ENCODE measurements at places on chromosomes 7 and 10.

- DNase-seq = no peak
Measured at GRCh38 chr10:101136007-101136707, 5.1 kb downstream of the TLX1 start.

DNA sequence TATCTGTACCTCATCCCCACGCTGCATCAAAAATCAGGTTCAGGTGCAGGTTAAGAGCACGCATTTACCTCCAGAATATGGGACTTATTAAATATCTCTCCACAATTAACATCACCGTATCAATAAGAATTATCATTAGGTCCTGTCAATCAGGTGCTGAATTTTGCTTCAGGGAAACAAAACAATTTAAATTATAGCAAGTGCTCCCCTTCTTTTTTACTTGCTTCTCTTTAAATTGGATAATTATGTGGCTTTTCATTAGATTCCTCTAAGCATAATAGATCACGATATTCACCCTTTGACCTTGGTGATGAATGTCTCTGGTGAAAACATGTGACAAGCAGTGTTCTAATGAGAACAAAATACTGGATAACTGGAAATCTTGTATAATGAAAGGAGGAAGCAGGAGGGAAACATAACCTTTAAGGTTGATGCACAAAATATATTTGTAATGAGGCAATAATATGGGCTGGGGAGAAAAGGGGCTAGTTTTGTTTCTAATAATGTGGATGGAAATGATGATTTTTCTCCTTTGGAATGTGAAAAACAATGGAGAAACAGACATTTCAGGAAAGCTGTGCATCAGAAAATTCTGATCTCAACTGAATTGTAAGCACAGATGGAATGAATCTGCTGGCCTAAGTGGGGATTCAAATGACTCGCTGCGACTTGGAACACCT is 166.9 kb downstream of the SNX10 start:
- no peak for DNase-seq

DNA sequence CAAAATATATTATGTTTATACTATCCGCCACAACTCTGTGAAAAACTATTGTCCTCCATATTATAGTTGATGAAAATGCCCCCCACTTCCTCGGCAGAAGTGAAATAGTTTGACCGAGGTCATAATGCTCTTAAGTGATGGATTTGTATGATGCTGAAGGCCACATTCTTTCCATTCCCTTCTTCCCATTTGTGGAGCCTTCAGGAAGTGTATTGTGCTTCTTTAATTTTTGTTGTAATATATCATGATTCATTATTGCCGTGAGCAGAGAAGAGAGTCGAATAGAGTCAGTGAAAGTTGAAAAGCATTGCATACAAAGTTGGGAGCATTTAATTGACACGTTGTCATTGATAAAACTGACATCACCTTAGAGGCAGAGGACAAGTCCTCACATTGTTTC is 460.3 kb downstream of the SUGCT start:
- no peak for DNase-seq

DNA sequence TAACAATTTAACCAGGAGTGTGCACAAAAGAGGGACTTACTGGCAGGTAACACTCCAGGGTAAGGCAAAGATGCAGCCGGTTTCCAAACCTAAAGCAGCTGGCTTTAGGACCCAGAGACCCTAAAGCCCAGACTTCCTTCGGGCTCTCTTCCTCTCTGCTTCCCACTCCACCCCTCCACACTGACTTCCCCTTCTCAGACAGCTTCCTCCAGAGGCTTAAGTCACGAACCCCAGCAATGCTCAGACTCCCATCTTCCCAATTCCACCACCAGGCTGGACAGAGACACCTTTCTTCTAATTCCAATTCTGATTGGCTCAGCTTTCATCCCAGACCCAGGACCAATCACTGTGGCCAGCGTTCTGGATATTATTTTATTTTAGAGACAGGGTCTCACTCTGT is 24.8 kb downstream of the STYXL1 start:
- no peak for DNase-seq

- DNase-seq = peak; percentile 52
Measured at GRCh38 chr7:149414745-149415390, 46.0 kb downstream of the ZNF777 start.

DNA sequence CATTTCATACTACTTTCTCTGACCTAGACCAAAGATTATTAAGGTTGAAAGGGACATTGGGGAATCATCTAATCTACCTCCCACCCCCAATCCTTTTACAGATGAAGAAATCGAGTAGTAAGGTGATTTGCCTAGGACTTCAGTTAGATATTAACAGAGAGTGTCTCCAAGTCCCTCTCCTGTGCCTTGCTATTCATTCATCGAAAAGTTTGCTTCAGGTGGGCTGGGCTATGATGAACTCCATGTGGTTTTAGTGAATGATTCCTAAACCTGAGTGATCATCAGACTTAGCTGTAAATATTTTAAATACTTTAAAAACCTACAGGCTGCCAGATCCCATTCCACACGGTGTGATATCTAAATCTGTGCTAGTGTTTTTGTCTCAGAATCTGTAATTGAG is 259.4 kb upstream of the SORCS1 start:
- DNase-seq = no peak

- no peak for DNase-seq
Measured at GRCh38 chr10:116444527-116445142, 17.0 kb downstream of the PNLIPRP3 start.

DNA sequence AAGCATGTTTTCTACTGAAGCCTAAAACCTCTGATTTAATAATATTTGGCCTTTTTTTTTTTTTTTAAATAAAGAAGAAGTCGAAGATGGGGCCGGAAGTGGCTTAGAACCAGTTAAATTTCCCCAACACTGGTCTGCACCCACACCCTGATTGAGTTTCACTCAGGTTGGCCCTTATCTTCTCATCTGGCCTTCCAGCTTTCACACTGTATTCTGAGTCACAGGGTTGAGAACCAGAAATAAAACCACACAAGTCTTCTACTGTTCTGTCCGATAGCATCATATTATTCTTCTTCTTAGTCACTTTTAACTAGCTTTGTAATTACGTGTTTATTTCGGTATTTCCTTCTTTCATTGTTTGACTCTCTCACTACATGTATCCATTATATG is 9.9 kb downstream of the ZNF365 start:
- peak; percentile 48 for DNase-seq

- no peak for DNase-seq
Measured at GRCh38 chr7:152590481-152590880, 85.5 kb downstream of the XRCC2 start.

DNA sequence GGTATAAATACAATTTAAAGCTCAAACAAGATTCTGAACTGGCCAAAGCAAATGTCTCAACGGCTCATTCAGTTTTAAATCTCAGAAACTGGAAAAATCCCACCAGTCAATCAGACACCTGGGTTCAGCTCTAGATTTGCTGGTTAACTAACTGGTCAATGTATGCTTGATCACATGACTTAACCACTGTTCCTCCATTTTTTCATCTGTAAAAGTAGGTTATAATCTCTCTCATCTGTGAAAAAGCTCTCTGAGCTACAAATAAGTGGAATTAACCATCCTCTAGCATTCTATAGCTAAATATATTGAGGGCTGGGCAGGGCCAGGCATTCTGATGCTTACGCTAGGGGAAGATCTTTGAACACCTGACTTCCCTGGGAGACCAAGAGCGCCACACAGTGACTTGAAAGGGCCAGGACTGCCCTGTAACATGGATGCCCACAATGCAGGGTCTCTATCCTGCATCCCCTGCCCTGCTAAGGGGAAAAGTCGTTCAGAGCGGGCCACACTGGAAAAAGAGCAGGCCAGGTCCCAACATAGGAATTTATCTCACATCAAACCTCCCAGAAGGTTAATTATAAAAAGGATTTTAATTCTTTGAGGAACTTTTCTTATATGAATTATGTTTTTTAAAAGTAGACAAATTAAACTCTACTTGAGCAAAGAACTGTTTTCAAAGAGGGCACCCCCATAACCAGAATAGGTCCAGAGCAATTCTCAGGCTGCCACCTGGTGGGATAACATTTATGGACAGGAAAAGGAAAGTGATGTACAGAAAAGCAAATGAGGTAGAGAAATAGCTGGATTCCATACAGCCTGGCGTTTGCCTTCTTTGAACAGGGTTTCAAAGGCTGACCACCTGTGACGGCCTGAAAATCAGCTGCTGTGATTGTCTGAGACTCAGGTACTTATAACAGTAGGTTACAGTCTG is 1.8 kb downstream of the RP9 start:
- no peak for DNase-seq
